Astrocyte of the spinal cord (primary cell): ENCODE measurements at places on chromosomes 1 and 21.
A peak's percentile ranks its signal among the peaks of the same experiment; 100 is the strongest.

DNA sequence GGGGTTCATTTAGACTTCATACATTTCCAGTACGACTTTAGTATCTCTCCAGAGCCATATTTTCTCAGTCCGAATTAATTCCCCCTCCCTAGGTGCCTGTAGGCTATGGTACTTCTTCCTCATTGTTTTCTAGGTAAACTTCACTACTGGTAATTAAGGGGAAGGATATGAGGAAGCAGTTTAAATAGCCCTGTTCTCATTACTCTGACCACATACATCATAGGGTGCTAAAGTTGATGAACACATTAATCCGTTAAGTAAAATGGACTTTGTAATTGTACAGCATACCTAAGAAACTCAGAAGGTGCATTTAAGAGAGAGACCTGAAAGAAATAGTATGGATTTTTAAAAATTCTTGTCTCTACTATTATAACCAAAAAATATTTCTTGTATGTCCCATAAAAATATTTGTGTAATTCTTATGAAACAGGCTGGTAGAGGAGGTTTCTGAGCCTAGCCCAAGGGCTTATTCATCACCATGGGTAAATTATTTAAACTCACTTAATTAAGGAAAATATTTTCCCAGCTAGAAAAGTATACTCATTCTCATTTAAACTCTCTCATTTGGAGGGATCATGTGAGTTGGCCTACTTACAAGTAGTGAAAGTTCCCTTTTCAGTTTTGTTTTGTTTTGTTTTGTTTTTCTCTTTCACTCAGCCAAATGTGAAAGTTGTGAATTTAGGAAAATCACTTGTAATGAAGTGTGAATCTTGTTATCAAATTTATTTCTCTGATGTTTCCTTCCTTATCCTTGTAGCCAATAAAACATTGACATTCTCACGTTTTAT is 2.0 kb downstream of the PRMT6 start:
- DNase-seq, result no peak

- no peak for DNase-seq
These were observed 33.0 kb upstream of the IL20 start for GRCh38 chr1:206832352-206832880.

- peak; percentile 83 for DNase-seq
These were observed 70.6 kb upstream of the KIAA1614 start for GRCh38 chr1:180842052-180842451.

- DNase-seq, result no peak
These were observed 4.7 kb upstream of the ITGB2 start for GRCh38 chr21:44925378-44925755.

GRCh38 chr1:112672009-112672408 is 2.5 kb upstream of the MOV10 start:
- no peak for DNase-seq

DNA sequence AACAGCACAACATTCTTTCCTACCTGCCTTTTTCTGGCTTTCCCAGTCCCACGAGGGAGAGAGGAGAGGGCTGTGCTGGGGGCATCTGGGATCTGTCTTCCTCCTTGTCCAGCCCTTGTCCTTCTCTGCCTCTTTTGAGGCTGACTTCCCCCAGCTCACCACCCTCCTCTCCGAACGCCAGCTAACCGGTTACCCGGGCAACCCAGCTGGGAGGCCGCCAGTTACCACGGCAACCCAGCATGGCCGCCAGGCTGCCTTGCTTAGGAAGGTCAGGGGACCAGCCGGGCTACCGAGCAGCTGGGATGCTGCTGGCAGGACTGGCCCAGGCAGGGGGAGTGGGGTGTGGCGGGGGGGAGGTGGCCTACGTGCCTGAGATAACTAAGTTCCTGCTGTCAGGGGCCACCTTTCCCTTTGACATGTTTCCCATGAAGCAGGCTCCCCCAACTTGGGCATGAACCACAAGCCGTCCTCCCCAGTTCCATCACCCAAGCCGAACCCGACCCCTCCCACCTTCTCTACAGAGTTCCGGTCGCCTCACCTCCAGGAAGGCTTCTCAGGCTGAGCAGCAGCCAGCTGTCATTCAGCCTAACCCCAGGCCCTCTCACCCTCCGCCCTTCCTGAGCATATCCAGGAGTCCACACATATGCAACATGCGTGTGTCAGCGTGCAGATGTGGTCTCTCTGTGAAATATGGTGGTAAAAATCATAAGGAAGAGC is 8.7 kb downstream of the PLEKHA6 start:
- DNase-seq, result peak; percentile 74

GRCh38 chr1:67350783-67351182 is 43.1 kb downstream of the IL12RB2 start:
- no peak for DNase-seq

- DNase-seq, result no peak
These were observed 24.8 kb upstream of the AVPR1B start for GRCh38 chr1:206142011-206142410.

DNA sequence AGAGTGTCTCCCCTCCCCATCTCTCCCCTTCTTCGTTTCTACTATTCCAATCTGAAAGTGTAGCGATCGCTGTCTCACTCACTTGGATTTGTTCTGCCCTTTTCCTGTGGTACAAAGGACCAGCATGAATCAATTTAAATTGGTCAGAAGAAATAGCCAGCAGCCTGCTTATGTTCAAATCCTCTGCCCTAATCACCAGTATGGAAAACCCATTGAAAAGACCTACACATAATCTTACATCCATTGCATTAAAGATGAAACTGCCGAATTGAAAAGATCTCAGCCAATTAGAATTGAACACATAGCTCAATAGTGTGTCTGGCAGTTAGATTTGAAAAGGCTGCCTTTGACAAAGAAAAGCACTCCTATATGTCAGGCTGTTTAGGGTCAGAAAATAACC is 122.6 kb downstream of the TNNI3K start:
- DNase-seq, result no peak

DNA sequence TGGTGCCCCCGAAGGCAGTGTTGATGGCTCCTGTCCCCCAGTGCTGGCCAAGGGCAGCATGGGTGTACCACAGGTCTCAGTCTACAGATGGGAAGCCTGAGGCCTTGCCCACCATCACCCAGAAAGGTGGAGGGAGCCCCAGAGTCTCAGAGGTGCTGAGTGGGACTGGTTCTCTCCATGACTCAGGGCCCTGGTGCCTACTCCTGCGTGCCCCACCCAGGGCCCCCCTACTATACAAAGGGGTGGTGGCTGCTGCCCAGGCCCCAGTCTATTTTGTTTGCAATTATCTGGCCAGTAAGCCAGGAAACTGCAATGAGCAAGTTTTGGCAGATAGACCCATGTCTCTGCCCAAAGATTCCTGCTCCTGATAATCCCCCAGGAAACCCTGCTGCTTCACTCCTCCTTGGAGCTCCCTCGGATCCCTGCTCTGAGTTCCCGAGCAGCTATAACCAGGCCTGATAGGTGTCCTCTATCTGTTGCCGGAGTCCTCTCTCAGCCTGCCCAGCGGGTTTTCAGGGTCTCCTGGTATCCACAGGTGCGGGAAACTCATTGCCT is 41.7 kb downstream of the EDN2 start:
- no peak for DNase-seq

GRCh38 chr1:30427545-30427944 is 295.8 kb downstream of the MATN1 start:
- no peak for DNase-seq

DNA sequence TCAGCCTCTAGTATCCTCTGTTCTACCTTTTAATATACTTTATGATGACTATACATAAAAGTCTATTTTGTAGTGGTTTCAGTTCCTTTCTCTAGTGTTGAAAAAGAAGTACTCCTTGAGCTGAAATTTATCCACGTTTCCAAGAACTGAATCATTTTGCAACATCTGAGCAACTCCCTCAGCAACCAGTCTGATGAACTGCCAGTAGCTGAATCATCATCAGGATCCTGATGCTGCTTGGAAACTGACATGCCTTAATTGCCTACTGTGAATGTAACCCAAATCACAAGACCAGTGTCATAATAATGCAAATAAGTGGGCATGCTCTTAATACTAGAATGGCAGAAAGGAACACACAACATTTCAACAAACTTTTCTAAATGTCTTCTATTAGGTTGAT is 103.3 kb downstream of the CYYR1 start:
- DNase-seq, result peak; percentile 71

DNA sequence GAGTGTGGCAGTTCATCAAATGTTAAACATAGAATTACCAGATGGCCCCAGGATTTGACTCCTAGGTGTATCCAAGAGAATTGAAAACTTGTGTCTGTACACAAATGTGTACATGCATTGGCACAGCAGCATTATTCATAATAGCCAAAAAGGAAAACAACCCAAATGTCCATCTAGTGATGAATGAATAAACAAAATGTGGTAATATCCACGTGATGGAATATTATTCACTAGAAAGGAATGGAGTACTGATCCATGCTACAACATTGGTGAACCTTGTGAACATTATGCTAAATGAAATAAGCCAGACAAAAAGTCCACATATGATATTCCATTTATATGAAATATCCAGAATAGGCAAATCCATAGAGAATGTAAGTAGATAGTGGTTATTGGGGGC is 77.7 kb downstream of the RAVER2 start:
- no peak for DNase-seq

GRCh38 chr1:51543858-51544257 is 24.8 kb upstream of the EPS15 start:
- no peak for DNase-seq

- DNase-seq, result no peak
These were observed 89.9 kb upstream of the SLC2A1 start for GRCh38 chr1:43048601-43049011.

- no peak for DNase-seq
These were observed 26.2 kb downstream of the RSBN1 start for GRCh38 chr1:113786069-113786468.

DNA sequence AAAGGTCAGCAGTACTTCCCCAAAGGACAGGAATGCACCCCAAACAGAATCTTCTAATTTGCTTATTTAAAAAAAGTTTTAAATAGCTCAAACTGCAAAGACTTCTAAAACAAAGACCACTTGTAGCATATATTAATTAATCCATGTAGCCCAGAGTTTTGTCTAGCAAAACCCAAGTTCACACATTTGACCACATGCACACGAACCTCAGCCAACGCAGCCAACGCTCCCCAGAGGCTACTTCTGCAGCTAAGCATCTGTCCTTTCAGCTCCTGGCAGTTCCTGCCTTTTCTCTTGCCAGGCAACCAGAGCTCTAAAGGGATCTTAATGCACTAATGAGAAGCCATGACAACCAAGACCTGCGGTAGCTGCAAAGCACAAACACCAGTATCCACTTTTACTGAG is 89.6 kb downstream of the RERE start:
- DNase-seq, result peak; percentile 33

GRCh38 chr1:26009796-26010447 is 11.7 kb upstream of the EXTL1 start:
- no peak for DNase-seq

GRCh38 chr1:109309347-109309746 is 2.5 kb upstream of the MYBPHL start:
- DNase-seq, result no peak

- no peak for DNase-seq
These were observed 26.7 kb upstream of the MYSM1 start for GRCh38 chr1:58726581-58726980.

DNA sequence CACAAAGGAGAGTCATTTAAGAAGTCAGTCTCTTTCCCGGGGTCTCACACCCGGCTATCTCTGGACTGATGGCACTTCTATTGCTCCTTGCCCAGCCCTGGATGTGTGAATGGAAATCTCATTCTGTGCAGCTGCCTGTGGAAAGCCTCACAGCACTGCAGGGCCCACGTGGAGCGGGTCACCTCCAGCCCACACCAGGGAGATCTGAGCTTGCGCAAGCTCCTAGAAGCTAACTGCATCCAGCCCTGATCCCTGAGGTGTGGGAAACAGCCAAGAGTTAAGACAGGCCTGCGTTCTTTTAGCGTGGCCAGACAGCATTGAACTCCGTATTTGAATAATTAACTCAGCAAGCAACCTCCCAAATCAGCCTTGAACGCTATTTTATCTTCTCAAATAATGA is 150.5 kb downstream of the LRIG2 start:
- no peak for DNase-seq

DNA sequence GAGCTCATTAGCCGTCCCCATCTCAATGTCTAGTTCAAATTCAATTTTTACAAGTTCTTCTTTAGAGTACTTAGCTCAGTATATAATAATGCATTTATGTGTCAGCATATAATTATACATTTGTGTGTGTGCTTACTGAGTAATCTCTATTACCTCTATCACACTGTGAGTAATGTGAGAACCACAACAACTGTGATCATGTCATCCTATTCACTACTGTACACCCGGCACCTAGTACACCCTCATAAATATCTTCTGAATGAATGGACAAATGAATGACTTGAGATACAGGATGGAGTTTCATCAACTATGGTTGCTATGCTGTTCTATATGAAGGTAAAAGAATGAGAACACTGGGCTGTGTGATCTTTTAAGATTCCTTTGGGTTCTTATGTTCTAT is 124.0 kb downstream of the GPATCH2 start:
- DNase-seq, result no peak

DNA sequence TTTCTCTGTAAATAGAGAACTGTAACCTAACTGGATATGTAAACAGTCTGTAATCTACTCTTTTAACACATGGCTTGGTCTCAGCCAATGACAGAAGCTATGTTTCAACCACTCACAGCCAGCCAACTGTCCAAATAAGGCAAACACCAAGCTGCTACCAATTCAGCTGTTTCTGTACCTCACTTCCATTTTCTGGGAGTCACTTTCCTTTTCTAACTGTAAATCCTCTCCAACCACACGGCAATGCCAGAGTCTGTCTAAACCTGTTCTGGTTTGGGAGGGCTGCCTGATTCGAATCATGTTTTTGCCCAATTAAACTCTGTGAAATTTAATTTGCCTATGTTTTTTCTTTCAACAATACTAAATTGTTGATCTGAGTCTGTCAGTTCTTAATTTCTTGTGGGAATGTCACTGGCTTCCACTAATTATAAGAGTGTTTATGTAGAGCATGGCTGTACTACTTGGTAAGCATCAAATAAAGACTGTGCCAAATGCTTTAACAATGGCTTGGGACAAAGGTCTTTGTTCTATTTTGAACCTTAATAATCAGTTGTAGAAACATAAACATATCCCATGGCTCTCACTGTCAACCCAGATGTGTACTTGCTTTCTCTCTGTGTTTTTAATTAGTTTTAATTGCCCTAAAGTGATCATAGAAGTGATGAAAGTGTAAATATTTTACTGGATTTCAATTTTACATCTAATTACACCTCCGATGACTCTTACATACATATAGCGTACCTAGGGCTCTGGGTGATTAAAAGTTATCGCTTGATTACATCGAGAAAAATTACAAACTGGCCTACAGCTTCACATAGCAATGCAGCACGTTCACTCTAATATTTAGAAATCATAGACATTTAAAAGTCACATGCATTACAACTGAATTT is 1144.6 kb upstream of the TMPRSS15 start:
- DNase-seq, result no peak
